ENCODE measurements at places on chromosomes 5 and 9.

DNA sequence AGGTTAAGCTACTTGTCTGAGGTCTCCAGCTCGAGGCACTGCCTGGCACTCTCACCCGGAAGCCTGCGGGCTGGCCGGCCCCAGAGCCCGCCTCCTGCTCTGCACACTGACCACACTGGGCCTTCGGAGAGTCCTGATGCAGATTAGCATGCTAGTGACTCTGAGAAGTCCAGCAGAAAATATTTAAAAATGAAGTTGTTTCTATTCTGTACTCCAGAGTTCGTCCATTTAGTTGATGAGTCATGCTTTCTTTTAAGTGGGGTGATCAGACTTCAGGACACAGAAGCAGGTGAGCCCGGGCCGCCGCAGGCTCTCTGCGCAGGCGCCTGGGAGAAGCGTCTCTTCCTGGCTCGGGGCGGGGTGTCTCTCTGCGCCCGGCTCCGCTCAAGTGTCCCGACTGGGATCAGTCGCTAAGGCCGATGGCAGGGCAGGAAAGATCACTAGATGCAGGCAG is 32.5 kb downstream of the FAM240B start:
- DNase-seq = no peak

- DNase-seq = no peak
Observed at GRCh38 chr9:132218208-132218607, 56.4 kb downstream of the NTNG2 start.

DNA sequence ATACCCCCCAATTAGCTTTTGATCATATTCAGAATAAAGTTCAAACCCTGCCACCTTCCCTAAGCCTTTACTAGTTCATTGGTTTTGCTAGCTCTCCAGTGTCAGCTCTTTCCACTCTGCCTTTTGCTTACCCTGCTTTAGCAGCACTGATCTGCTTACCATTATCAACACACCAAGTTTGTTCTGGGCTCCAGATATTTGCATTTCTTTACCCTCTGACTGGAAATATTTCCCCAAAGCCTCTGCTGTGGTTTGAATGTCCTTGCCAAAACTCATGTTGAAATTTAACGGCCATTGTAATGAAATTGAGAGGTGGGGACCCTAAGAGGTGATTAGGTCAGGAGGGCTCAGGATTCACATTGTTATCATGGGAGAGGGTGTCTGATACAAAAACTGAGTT is 99.5 kb downstream of the GCNT1 start:
- DNase-seq = no peak

DNA sequence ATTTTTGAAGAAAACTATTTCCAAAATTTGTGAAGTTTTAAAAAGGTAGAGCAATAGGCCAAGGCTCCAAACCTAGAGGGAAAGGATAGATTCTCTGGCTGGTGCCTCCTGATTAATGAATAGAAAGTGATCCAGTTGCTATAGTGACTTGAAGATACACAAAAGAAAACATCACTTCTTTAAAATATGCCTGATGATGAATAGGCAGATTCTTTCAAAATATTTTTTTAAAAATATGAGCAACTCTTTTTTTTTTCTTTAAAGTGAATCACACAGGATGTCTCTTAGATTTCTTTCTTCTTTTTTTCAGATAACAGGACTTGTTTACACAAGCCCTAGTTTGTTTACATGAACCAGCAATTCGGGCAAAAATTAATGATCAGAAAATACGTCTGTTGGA is 124.4 kb downstream of the RFK start:
- DNase-seq = no peak

GRCh38 chr5:56060276-56061110 is 65.7 kb upstream of the IL6ST start:
- DNase-seq = no peak

- no peak for DNase-seq
Observed at GRCh38 chr5:65535529-65535987, 27.4 kb downstream of the CENPK start.

GRCh38 chr9:114059047-114059803 is 18.9 kb downstream of the AMBP start:
- DNase-seq = no peak

DNA sequence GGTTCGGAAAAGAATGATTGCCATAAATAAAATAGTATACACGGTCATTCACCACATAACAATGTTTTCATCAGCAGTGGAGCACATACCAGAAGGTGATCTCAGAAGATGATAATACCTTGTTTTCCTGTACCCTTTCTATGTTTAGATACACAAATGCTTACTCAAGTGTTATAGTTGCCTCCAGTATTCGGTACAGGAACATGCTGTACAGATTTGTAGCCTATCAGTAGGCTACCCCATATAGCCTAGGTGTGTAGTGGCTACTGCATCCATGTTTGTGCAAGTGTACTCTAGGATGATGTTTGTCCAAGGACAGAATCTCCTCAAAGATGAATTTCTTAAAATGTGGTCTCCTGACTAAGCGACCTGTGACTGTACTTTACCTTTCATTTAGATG is 59.2 kb downstream of the ICE1 start:
- DNase-seq = no peak

All from brain pericyte (primary cell).